ENCODE measurements at places on chromosomes 4 and X.

- DNase-seq, result no peak
Measured at GRCh38 chr4:100519205-100519604, 1.4 kb upstream of the EMCN start.

DNA sequence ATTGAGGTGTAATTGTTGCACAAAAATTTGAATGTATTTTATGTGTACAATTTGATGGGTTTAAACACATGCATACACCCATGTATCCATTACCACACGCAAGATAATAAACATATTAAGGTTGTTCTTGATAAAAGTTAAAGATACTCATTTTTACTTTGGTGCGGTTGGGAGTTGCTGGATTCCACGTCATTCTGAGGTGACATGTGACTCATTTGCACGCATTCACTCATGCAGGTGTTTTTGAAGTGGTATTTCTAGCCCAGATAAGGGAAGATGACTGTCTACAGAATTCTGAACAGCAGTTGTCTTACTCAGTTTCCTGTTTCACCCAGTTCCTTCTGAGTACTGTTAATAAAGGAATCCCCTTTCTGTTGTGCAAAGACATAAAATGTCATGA, 142.0 kb downstream of the RTL3 start:
- no peak for DNase-seq

GRCh38 chr4:20433097-20433705, 181.5 kb downstream of the SLIT2 start:
- no peak for DNase-seq

- no peak for DNase-seq
Measured at GRCh38 chrX:31228909-31229308, 157.1 kb upstream of the FTHL17 start.

DNA sequence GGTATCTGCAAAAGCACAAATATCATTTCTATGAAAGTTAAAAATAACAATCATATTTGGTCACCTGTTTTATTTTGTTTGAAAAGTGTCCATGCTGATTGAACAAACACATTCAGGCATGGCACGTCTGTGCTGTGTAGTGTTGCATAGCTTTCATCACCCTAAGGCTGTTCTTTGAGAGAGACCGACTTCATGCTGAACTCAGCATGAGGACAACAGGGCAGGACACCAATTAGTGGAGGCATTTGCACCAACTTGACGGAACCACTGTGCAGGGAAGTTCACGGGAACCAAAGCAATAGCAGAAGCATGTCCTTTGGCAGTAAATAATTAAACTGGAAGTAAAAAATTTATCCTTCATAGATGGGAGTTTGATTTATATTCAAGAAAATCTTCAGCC, 158.4 kb upstream of the SLC7A11 start:
- no peak for DNase-seq

DNA sequence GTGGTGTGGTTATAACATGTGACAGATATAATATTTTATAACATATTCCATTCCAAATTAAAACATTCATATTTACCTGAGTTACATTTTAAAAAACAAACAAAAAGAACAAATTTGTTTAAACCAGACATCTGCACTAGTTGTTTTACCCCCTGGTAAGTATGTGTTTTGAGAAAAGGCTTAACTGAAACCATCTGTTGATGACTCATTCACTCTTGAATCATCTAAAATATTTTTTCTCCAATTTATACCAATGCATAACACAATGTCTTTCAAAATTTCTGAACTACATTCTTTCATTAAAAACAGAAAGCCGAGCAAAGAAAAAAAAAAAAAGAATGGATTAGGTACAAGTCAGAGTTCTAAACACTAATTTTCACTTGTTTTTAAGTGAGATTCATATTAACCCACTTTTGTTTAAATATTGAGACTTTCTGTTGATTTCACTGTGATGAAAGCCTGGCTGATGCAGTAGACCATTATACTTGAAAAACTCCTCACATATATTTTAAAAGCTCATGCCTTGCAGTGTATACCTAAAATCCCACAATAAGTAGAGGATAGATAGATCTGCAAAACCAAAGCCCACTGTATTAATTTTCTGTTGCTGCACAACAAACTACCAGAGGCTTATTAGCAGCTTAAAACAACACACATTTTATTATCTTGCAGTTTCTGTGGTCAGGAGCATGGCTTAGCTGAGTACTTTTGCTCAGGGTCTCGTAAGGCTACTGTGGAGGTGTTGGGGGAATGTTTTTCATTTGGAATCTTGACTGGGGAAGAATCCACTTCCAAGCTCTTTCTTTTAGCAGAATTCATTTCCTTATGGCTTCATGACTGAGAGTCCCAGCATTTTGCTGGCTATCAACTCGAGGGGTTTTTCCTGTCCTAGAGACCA, 221.5 kb downstream of the PCDH18 start:
- DNase-seq, result peak; percentile 67

DNA sequence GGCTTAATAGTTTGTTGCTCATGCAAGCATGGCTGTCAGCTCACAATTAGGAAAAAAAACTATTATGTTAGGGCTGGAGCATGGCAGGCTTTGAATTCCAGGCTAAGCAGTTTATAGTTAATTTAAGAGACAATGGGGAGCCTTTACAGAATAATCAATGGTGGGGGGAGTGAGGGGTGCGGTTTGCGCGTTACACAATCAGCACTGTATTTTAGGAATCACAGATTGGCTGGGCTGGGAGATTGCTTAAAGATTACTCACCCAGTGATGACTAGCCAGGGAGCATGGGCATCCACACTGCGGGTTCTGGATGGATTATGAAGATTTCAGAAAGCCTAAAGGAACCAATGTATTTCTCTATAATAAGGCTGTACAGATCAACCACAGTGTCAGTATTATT, 186.6 kb downstream of the SOX3 start:
- DNase-seq, result no peak

DNA sequence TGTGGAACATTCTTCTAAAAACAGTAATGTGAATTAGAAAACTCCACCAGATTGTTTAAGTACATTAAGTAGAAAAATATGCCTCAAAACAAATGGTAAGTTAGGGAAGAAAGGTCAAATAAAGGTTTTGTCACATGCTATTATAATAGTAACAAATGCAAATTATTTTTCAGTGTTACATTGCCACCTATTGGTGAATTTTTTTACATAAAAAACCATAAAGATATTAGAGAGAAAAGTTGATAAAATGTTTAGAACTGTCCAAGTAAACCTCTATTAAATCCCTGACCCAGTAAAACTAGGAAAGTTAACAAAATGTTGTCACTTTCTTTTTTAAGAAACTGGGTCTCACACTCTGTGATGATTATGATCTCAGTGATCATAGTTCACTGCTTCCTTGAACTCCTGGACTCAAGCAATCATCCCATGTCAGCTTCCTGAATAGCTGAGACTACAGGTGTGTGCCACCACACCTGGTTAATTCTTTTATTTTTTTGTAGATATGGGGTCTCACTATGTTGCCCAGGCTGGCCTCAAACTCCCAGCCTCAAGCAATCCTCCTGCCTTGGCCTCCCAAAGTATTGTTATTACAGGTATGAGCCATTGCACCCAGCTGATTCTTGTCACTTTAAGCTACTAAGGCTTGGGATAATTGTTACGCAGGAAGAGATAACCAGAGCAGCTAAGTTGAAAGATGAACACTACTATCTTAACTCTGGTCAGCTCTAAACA, 157.6 kb downstream of the ATRX start:
- no peak for DNase-seq

Measured in smooth muscle cell of the brain vasculature (primary cell).